Ovary (tissue), 10 donors: ENCODE measurements at places on chromosomes 3 and 15. TPM values are rescaled to one million over a fixed set of nuclear protein-coding genes. Genes with fewer than 3 reads are reported as not detected.

DNA sequence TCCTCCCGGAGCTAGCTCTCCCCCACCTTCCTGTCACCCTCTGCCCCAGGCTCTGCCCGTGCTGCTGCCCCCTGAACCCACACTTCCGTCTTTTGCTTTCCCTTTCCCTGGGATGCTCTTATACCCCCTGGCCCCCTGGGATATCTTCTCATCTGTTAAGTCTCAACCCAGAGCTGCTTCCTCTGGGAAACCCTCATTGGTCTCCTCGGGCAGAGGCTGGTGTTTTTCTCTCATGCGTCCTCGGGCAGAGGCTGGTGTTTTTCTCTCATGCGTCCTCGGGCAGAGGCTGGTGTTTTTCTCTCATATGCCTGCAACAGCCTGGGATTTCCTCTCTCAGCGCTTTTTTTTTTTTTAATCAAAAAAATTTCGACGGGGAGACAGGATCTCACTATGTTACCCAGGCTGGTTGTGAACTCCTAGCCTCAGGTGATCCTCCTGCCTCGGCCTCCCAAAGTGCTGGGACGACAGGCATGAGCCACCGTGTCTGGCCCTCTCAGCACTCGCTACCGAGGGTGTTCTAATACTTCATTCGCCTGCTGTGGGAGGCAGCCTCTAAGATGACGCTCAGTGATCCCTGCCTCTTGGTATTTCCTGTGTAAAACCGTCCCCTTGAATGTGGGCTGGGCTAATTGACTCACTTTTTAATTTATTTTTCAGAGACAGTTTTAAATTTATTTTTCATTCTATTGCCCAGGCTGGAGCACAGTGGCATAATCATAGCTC lies 62.7 kb upstream of the TFRC start:
- no peak for DNase-seq

DNA sequence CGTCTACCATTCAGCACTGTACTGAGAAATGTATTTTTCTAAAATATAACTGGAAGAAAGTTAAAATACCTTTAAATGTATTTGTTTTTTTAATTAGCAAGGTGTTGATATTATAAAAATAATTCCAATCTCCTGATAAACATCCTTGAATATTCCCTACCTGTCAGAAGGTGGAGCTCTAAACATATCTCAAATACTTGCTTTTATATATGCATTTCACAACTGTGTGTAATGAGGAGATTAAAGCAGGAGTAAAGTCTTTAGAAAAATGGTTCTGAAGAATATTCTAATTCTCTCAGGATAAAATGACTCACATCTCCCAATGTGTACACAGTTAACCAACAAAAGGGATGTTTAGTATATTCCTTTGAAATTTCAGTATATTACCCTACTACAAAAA lies 422.7 kb downstream of the PLCL2 start:
- DNase-seq, result no peak

- DNase-seq, result no peak
Observed at GRCh38 chr3:76500746-76501275, 539.1 kb upstream of the ROBO2 start.

DNA sequence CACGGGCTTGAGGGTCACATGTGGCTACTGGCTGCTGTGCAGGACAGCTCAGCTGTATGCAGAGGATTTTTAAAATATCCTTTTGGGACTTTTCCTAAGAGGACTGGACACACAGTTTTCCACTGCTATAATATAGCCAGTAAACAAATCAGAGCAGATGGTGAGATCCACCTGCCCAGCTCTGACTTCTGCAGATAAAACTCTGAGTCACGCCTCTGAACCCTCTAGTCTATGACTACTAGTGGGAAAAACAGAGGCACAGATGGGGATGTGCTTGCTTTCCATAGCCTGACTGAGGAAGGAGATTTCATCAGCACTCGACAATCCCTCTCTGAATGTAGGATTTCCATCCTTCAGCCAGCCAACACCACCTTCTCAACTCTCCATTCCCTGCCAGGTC lies 45.1 kb downstream of the COLQ start:
- no peak for DNase-seq

DNA sequence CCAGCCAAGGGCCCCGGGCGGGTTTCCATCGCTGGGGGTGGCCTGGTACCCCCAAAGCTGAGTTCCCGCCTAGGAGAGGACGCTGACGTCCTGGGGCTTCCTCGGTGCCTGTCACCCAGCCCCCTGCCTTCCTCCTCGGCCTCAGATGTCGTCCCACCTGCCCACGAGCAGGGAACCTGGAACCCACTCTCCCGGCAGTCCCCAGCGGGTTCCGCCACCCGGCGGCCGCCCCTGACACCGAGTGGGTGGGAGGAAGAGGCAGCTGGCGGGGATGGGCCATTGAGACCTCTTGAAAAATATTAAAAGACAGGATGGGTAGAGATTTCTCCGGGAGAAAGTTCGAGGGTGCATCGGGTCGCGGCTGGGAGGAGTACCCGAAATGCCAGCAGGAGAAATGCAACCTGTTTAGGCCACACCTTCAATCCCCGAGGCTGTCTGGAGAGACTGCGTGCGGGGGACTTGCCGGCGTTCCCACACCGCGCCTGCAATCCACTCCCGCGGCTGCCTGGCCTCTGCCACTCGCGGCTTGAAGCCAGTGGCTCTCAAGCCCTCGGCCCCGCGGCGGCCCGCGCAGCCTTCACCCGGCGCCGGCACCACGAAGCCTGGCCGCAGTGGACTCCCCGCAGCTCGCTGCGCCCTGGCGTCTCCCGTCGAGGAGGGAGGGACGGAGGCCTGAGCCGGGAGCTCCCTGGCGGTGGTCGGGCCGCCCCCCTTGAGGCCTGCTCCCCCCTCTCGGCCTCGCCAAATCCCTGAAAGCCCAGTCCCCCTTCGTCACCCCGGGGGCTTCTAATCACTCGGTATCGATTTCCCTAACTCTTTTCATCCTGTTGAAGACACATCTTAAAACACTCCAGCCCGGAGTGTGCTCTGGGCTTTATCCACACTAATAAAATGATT lies 8.6 kb upstream of the NR2F2 start:
- peak; percentile 73 for DNase-seq

GRCh38 chr15:32733281-32733680 lies 15.5 kb downstream of the GREM1 start:
- no peak for DNase-seq

GRCh38 chr3:169244119-169244864 lies 419.2 kb downstream of the MECOM start:
- DNase-seq, result no peak

GRCh38 chr15:83410532-83410931 lies 36.6 kb upstream of the SH3GL3 start:
- no peak for DNase-seq

GRCh38 chr15:73994912-73995622 lies 551 bp downstream of the PML start:
- DNase-seq, result no peak

- peak; percentile 42 for DNase-seq
Observed at GRCh38 chr15:62391641-62392262, 226.7 kb upstream of the C2CD4B start.

GRCh38 chr3:99351122-99351521 lies 287.3 kb upstream of the COL8A1 start:
- DNase-seq, result no peak

- no peak for DNase-seq
Observed at GRCh38 chr15:64355348-64355943, 527 bp downstream of the CSNK1G1 start.

- no peak for DNase-seq
Observed at GRCh38 chr15:50113992-50114780, 4.8 kb downstream of the ATP8B4 start.

DNA sequence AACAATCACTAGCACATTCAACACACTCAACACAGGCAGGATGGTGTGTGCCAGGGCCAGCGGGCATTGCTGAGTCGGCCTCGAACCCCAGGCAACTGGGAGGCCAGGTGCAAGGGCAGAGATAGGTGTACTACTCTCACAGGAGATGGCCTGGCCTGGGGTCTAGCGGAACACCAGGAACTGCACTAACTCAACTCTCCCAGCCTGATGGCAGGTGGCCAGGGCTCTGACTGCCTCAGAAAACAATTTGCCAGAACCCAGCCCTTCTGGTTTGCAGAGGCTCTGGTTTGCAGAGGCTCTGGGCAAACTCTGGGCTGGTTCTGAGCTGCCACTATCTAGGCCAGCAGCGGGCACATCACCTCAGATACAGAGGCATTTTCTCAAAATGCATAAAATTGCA lies 229.2 kb upstream of the CHRNA7 start:
- no peak for DNase-seq

- DNase-seq, result no peak
Observed at GRCh38 chr15:74222240-74223119, 13.6 kb upstream of the CCDC33 start.

GRCh38 chr15:70698836-70699390 lies 64.4 kb downstream of the UACA start:
- no peak for DNase-seq

OR5K4 gene
- total RNA-seq, result not detected

PLA2G4F gene
- not detected for total RNA-seq

HES1 gene
- 41.3 TPM for total RNA-seq

HYAL1 gene
- 1.8 TPM for total RNA-seq

CD200 gene
- 11.3 TPM for total RNA-seq

IQCF5 gene
- total RNA-seq, result not detected

SNRPA1 gene
- total RNA-seq, result 39.9 TPM

LRRC31 gene
- not detected for total RNA-seq

LAMB2 gene
- 681 TPM for total RNA-seq

GOLGA6D gene
- total RNA-seq, result 0.10 TPM

CFAP100 gene
- not detected for total RNA-seq

ACP3 gene
- total RNA-seq, result 2.5 TPM

P2RY13 gene
- 0.66 TPM for total RNA-seq
